ENCODE measurements at places on chromosomes 16 and 17.
A peak's percentile ranks its signal among the peaks of the same experiment; 100 is the strongest.

- no peak for DNase-seq
These were observed 13.2 kb upstream of the NAGPA start for GRCh38 chr16:5046914-5047313.

DNA sequence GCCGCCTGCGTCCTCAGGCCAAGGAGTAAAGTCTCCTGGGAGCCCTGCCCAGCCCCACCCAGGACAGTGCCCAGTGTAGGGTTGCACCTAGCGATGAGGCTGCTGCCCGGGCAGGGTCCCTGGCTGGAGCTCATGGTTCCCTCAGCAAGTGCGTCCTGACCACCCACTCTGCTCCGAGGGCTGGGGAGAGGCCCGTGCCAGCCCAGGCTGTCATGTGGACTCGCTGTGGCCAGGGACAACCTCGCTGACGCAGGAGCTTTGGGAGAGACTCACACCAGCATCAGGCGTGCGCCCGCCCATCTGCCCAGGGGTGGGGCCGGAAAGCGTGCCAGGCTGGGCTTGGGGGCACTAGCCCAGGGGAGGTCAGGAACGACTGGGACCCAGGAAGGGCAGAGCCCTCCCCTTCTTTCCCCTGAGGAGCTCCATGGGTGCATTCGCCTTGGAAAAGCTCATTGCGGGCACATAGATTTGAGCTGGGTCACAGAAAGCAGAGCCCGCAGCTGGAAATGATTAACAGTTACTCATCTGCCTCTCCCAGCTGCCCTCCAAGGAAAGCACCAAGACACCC lies 19.7 kb downstream of the DPEP1 start:
- DNase-seq = no peak

GRCh38 chr17:58092797-58093385 lies 9.7 kb downstream of the DYNLL2 start:
- no peak for DNase-seq

DNA sequence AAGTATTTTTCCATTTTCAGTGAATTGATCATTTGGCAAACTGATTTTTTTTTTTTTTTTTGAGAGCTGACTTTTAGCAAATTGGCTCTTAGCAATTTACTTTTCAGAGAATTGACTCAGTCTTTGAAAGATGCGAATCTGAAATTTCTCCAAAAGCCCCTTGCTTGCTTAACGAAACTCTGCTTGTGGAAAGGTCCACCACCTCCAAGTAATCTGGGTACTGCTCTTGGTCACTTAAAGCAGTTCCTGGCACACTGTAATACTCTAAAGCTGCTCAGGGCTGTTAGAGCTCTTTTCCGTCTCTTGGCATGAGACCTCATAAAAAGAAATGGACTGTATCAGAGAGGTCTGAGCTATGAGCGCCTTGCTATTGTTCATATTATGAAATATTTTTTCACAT lies 2.9 kb downstream of the GSDMB start:
- DNase-seq = no peak

GRCh38 chr16:81384006-81384405 lies 60.6 kb upstream of the CMIP start:
- DNase-seq = no peak

DNA sequence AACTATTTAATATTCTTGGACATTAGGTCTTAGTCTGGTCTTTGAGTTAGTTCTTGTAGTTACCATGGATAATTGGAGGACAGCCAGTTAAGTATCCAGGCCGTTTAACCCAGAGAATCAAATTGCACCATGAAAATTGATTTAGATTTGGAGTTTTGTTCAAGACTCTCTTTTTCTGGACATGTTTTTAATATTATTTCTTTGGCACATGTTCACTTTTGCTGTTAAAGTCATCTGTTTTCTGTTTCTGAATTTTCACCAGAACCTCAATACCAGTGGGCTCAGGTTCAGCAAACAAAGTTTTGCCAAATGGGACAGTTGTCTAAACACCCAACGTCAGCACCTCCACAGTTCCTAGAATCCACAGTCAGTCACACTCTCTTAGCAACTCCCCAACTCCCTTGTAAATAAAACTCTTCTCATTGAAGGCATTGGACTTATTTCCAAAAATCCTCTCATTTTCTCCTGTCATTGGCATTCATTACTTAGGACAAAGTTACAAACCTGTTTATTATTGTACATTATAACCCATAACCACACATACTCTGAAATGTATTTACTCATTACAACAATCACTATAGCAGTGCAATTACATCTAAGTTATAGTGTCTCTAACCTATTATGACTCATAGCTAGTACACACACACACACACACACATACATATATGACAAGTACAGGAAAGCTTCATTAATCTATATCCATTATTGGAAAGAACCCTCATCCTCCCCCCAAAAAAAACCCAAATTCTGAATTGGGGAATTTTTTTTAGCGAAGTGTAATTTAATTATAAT lies 33.5 kb upstream of the DNAH9 start:
- no peak for DNase-seq

DNA sequence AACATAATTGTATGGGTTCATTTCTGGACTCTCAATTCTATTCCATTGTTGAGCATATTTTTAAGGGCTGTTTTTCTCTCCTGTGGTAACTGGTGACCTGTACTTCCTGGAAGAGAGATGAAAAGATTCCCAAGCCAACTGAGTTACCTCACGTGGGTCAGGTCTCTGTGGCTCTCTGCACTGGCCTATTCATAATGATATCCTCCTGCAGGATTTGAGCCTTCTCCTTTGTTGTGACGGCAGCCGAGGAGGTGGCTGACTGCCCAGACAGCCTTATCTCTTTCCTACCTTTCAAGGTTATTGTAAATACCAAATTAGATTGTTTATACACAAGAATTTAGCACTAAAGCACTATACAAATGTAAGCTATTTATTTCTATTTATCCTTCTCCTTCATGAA lies 2.7 kb upstream of the ACE start:
- no peak for DNase-seq

- no peak for DNase-seq
These were observed 37.0 kb downstream of the RNF135 start for GRCh38 chr17:31007695-31008373.

GRCh38 chr17:17877529-17878358 lies 41.0 kb upstream of the SREBF1 start:
- no peak for DNase-seq

GRCh38 chr16:85227946-85228862 lies 115.9 kb upstream of the CIBAR2 start:
- no peak for DNase-seq

DNA sequence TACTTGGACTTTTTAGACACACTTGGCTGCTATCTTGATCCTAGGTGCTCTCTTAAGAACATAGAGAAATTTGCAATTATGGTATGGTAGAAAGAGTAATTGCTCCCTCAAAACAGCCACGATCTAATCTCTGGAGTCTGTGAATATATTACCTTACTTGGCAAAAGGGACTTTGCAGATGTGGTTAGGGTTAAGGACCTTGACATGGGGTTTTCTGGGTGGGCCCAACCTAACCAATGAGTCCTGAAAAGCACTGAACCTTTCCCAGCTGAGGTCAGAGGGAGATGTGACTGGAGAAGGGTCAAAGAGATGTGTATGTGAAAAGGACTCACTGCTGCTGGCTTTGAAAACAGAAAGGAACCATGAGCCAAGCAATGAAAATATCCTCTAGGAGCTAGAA lies 26.7 kb upstream of the MED13 start:
- no peak for DNase-seq

DNA sequence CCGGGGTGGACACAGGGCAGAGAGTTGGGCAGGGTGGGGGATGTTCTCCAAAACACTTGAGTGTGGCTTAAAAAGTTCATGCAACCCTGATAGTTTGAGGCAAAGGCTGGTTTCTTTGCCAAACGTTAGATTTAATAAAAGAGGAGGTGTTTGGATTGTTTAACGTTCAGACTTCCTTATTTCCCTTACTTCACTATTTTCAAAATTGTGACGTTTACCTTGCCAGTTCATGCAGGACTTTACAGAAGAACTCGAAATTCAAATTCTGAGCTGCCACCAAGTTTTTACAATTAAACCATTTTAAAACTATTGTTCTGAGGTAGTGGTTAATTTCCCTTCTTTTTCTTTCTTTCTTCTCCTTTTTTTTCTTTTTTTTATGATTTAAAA lies 5.5 kb downstream of the SEC14L1 start:
- no peak for DNase-seq

DNA sequence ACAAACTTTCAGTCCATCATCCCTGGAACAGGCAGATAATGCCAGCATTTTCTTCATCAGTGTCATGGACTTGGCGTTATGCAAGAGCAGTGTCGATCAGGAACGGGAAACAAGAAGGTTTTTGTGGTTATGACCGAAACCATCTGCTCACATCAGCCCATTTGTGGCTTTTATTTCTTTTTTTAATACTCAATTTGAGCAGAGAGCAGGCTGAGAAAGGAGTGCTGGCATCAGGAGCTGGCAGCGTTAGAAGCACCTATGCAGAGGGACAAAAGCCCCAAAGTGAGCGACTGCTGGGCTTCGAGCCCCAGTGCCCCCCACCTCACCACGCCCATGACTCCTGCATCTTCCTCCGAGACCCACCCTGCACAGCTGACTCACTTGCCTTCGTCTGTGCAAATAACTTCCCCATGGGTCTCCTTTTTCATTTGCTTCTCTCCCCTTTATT lies 16.2 kb upstream of the CD300E start:
- DNase-seq = no peak

- no peak for DNase-seq
These were observed 22.6 kb upstream of the ITGA3 start for GRCh38 chr17:50033316-50033715.

- DNase-seq = no peak
These were observed 410.9 kb downstream of the SOX9 start for GRCh38 chr17:72531729-72532128.

GRCh38 chr16:55470533-55471371 lies 8.2 kb upstream of the MMP2 start:
- peak; percentile 28 for DNase-seq

- DNase-seq = no peak
These were observed 267.2 kb downstream of the ENGASE start for GRCh38 chr17:79341816-79342215.

DNA sequence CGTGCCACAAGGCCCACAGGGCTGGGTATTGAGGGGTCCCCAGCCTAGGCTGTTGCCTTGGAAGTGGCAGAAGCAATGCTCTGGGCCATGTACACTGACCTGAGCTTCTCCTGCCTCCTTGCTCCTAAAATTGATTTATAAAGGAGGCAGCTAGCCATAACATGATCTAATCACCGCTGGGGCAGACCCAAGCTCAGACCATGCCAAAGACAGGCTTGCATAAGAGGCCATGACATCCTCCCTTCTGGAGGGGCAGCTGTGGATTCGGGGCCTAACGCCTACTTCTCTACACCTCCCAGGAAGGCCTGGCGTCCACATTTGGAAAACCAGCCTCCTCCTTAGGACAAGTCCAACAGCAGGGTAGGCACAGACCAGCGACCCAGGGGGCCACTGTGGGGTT lies 12.3 kb downstream of the HSD11B2 start:
- no peak for DNase-seq
